Caki2 (cell line): ENCODE measurements at places on chromosomes 3 and 15. TPM values are rescaled to one million over a fixed set of nuclear protein-coding genes. Genes with fewer than 3 reads are reported as not detected.

DNA sequence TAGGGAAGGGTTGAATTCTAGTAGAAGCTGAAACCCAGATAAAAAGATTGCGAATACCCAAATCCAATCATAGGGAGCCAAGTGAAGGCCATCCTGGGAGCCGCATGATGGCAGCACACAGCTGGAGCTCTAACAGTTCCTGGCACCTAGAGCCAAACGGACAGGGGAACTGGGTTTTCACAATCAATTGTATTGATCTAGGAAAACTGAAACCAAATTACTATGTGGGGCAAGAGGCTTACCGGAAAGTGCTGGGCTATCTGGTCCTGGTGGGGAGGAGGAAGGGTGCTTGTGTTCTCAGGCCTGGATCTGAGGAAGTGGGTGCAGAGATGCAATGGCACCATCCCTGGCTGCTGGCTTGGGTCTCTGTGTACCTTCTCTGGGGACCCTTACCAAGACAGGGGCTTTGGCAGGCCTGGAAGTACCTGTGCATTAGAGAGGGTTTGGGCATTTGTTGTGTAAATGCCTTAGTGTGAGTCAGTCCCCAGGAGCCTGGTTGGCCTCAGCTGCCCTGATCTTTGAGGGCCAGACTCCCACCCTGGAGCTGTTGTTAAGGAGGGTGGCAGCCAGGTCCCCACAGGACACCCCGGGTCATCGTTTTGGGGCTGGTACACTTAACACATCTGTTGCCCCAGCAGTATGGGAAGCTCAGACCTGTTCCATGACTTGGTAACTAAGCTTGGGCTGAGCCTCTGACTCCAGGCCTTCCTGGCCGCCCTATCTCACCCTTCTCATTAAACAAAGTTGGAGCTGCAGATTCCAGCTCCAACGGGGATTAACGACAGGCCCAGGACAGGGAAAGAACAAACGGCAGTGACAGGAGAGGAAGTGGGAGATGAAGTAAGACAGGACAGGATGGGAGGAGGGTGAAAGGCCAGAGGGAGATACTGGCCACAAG is 8.9 kb upstream of the FURIN start:
- DNase-seq = no peak

DNA sequence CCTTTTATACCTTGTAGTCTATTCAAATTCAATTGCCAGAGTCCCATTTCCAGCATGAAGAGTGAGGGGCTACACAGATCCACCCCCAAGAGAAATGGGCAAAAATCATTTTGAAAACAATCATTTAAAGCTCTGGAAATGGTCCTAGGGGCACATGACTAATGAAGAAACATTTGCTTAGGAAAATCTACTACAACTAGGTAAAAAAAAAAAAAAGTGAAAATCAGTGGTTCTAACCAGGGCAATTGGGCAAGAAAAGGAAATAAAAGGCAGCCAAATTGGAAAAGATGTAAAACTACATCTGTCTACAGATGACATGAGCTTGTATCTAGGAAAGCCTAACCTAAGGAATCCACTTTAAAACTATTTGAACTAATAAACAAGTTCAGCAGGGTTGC is 9.4 kb downstream of the IMPG2 start:
- no peak for DNase-seq

GRCh38 chr15:36950371-36950770 is 150.0 kb downstream of the MEIS2 start:
- no peak for DNase-seq

GRCh38 chr3:35785234-35785888 is 146.0 kb downstream of the ARPP21 start:
- no peak for DNase-seq

The NEK11 gene
- 4.0 and 8.1 TPM in 2 replicates for total RNA-seq

The CSPG4 gene
- total RNA-seq = 0.03 and 0.20 TPM in 2 replicates

The AP4E1 gene
- 6.5 and 7.7 TPM in 2 replicates for total RNA-seq

The RETNLB gene
- total RNA-seq = not detected in 2 replicates

DNA sequence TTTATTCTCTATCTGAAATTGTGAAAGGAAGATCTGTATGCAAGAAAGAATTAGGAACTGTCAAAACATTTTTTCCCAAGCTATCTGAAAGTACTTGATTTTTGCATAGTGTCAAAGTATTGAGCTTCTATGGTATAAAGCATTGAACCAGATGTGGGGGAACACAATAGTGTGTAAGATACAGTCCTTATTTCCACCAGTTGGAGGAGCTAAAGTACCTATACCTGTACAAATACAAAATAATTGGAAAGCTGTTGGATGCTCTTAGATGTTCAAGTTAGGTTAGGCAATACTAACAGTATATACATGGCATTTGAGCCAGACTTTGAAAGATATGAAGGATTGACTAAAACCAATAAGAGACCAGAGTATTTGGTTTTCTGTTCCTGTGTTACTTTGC is 148.4 kb downstream of the B3GALNT1 start:
- no peak for DNase-seq

The DPPA4 gene
- total RNA-seq = not detected in 2 replicates

DNA sequence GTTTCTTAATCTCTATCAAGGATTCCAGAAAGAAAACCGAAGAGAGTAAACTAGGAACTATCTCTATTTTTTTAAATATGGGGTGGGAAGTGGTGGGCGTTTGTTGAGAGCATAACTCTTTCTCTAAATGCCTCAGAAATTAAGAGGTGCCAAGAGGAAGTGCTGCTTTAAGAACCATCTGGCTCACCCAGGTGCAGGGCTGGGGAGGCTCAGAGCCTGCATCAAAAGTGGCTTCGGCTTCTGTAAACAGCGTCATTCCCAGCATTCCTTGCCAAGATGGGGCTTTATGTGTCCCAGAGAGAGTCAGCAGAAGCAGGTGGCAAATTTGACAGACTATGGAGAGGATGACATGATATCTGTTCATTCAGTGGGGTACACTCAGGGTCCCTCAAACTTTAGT is 123.3 kb upstream of the BFSP2 start:
- DNase-seq = no peak

The IL5RA gene
- not detected in 2 replicates for total RNA-seq

GRCh38 chr15:91790836-91791235 is 62.7 kb upstream of the SLCO3A1 start:
- DNase-seq = peak; percentile 56

DNA sequence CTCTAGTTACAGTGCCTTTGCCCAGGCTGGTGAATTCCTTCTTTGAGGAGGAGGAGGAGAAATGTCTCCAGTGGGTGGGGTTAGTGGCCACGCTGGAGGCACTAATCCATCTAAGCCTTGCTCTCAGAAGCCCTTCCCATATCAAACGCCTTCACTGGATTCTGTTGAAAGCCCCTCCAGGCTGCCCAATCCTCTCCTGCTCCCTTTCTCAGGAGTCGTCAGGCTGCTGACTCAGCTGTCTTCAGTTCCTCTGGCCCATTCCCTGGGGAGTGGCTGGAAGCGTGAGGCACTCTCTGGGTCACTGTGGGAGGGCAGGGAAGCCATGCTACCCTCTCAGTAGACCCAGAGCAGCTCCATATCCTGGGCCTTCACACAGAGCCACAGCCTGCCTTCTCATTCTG is 2.7 kb downstream of the AP2M1 start:
- no peak for DNase-seq

DNA sequence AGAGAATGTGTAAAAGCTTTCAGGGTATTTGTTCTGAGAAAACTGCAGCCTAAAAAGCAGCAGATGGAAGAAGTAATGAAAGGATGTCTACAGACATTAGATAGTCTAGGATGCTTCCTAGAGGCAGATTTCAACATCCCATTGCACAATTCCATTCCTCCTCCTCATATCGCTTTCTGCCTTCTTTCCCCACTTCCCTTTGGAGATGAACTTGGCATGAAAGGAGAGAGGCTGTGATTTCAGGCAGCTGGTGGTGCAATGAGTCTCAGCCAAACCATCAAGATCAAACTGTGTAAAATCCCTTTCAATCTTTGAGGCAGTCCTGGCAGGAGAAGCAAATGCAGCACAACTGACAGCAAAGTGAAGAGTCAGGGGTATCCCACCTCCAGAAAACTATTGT is 438.7 kb upstream of the KCNMB2 start:
- no peak for DNase-seq

The ADAMTS17 gene
- total RNA-seq = not detected in 2 replicates

The TRPM1 gene
- 0.07 TPM in 1 of 2 replicates, not detected in the other for total RNA-seq

DNA sequence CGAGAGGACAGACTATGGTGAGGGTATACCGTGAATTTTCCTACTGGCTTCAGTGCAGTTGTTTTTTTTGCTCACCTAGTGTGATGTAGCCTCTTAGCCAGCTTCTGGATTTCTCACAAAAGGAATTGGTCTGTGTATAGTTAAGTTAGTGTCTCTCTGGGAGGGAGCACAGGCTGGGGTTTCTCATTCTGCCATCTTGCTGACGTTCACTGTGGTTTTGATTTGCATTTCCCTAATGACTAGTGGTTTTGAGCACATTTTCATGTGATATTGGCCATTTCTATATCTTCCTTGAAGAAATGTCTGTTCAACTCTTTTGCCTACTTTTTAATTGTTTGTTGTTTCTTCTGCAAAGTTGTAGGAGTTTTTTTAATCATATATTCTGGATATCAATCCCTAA is 2.2 kb upstream of the CD86 start:
- no peak for DNase-seq

DNA sequence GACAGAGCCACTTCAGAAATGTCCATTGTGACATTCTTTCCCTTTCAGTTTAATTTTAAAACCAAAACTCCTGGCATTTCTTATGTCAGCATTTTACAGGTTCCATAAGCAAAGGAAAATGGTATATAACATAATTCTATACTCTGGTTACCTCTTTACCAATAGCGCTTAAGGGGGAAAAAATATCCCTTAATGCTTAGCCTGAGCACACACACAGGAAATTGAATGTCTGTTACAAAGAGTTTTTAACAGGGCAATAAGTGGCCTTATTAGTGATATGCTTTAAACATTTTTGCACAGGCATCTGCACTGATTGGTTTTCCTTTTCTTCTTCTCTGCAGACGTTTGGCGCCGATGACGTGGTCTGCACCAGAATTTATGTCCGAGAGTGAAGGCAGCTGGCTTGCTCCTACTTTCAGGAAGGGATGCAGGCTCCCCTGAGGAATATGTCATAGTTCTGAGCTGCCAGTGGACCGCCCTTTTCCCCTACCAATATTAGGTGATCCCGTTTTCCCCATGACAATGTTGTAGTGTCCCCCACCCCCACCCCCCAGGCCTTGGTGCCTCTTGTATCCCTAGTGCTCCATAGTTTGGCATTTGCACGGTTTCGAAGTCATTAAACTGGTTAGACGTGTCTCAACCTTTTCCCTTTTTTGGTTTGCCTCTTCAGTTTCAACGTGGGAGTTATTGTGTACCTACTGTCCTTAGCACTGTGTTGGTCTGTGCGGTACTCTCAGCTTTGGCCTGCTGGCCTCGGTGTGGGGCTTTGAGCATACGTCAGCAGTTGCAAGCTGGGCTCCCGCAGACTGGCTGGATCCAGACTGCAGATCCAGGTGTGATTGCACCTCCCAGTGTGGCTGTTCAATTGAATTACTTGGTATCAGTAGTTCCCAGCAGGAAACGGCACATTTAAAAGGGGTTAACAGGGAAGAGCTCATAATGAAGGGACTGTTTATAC is 7.7 kb downstream of the CRABP1 start:
- DNase-seq = no peak

DNA sequence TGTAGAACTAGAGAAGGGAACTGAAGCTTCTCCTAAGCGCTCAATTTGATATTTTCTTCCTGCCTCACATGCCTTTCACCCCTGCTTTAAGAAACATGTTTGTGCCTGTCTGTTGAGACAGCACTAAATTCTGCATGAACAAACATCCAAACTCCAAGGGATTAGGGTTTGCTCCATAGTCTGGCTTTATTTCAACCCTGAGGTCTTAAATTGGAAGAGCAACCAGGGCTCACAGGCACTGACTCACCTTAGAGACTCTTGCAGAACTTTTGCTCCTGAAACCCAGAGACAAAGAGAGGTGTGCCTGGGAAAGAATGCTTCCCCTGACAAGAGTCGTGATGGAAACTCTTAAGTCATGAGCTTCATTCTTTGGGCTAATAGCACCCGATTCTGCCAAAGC is 393.9 kb upstream of the MCTP2 start:
- no peak for DNase-seq

The DCLK3 gene
- total RNA-seq = not detected in 2 replicates

DNA sequence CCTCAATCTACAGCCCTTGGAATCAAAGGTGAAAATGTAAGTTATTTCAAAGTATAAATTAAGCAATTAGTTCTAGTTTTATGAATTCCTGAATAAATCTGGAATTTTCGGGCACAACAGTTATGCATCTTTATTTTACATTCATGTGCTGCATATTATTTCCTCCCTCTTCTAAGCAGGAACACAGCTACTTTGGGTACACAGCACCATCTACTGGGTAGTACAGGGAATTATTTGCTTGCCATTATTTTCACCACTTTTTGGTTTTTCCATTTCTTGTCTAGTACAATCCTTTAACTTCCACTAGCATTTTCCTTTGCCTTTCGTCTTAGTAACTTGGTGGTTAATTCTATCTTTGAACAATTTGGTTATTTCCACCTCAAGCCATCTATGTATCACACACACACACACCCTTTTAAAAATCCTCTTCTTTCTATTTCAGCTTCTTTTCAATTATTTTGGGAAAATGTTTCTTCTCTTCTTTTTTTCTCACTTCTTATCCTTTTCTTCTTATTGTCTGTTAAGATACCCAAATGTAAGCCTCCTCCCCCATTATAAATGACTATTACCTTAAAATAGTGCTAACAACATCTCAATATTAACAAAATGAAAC is 451.0 kb downstream of the MFSD1 start:
- peak; percentile 41 for DNase-seq

- DNase-seq = peak; percentile 94
Observed at GRCh38 chr3:64187065-64187959, 38.0 kb downstream of the PRICKLE2 start.

DNA sequence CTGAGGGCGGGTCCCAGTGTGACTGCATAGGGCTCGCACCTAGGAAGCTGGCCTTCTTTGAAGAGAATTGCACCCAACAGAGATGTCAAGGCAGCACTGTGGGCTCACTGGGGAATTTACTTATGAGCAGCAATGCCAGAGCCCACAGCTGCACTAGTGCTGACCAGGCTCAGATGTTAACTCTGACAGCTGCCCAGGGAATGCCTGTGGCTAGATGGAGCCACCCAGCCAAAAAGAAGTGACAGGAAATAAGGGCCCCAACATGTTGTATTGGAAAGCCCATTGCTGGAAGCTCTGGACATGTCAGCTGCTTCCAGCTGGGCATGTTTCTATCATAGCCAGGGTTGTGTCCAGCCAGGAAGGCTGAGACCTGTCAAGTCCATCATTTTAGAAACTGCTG is 90.9 kb upstream of the ZNF280D start:
- DNase-seq = no peak
